Colonic mucosa (tissue), 4 donors: ENCODE measurements at places on chromosomes 5 and 9.

- H3K4me1 ChIP-seq, result no peaks in the 10 kb centered on the region
- no peak for DNase-seq
- H3K27ac ChIP-seq, result no peak overlapping the region
- no peaks in the 10 kb centered on the region for H3K36me3 ChIP-seq
- H3K27me3 ChIP-seq, result no peaks in the 10 kb centered on the region
Observed at GRCh38 chr5:178192244-178192643, 5.1 kb upstream of the GMCL2 start.

GRCh38 chr9:86304236-86304730 is 21.9 kb upstream of the ISCA1 start:
- H3K4me1 ChIP-seq, result no peaks in the 10 kb centered on the region
- no peaks in the 10 kb centered on the region for H3K27me3 ChIP-seq
- no peak for DNase-seq
- peaks cover 13% of the 10 kb centered on the region for H3K36me3 ChIP-seq
- no peak overlapping the region for H3K4me3 ChIP-seq

DNA sequence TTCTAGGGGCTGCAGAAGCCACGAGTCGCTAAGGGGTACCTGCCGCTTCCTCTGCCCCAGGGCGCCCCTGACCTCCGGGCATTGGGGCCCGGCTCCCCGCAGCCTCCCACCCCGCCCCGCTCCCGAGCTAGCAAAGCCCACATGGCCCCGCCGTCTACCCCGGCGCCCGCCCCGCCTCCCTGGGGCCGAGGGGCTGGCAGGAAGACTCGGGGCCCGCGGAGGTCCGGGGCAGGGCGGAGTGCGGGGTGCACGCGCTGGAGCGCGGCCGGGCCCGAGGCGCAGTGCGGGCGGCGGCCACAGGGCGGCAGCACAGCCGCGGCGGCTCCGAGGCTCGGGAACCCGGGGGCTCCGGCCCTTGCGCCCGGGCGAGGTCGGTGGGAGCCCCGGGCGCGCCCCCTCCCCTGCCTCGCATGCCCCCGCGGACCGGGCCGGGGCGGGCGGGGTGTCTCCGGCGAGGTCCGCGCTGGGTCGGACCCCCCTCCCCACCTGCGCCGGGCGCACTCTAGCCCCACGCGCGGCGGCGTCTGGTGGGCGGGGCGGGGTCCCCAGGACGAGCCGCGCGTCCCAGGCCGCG is 6.7 kb downstream of the NRARP start:
- no peaks in the 10 kb centered on the region for H3K4me1 ChIP-seq
- peak overlapping the region; percentile 41 for H3K4me3 ChIP-seq
- H3K27me3 ChIP-seq, result peaks cover 14% of the 10 kb centered on the region

GRCh38 chr5:121726991-121727390 is 124.7 kb upstream of the FTMT start:
- no peak overlapping the region for H3K27ac ChIP-seq
- no peak overlapping the region for H3K4me3 ChIP-seq
- no peaks in the 10 kb centered on the region for H3K4me1 ChIP-seq
- no peaks in the 10 kb centered on the region for H3K27me3 ChIP-seq
- no peak for DNase-seq

- H3K27me3 ChIP-seq, result no peaks in the 10 kb centered on the region
- no peaks in the 10 kb centered on the region for H3K4me1 ChIP-seq
- no peaks in the 10 kb centered on the region for H3K36me3 ChIP-seq
Observed at GRCh38 chr9:122332644-122333043, 38.2 kb upstream of the PTGS1 start.

DNA sequence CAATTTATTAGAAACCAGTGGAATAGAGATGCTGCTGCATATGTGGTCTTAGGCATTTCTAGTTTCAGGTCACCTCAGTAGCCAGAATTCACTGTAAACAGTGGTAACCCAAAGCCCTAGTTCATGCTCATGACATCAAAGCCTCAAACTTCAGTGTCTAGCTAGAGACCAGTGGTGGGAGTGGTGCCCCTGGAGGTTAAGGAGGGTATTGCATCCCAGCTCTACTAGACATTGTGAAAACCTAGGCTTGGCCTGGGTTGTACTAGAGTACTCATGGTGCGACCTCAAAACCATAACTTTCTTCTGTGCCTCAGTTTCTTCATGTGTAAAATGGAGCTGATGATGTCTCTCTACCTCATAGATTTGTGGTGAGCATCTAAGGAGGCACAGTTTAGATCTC is 18.8 kb downstream of the COL5A1 start:
- no peak overlapping the region for H3K27ac ChIP-seq
- no peaks in the 10 kb centered on the region for H3K27me3 ChIP-seq
- H3K4me1 ChIP-seq, result no peaks in the 10 kb centered on the region
- H3K4me3 ChIP-seq, result no peak overlapping the region

- H3K27me3 ChIP-seq, result no peaks in the 10 kb centered on the region
- no peak for DNase-seq
- H3K36me3 ChIP-seq, result no peaks in the 10 kb centered on the region
- H3K27ac ChIP-seq, result no peak overlapping the region
- no peak overlapping the region for H3K4me3 ChIP-seq
Observed at GRCh38 chr5:143306040-143306439, 97.4 kb downstream of the NR3C1 start.

GRCh38 chr9:90074316-90074962 is 469.6 kb downstream of the GADD45G start:
- H3K27ac ChIP-seq, result no peak overlapping the region
- no peak for DNase-seq
- no peaks in the 10 kb centered on the region for H3K27me3 ChIP-seq
- no peaks in the 10 kb centered on the region for H3K36me3 ChIP-seq
- H3K4me3 ChIP-seq, result no peak overlapping the region
